ENCODE measurements at places on chromosomes 7 and 10.

DNA sequence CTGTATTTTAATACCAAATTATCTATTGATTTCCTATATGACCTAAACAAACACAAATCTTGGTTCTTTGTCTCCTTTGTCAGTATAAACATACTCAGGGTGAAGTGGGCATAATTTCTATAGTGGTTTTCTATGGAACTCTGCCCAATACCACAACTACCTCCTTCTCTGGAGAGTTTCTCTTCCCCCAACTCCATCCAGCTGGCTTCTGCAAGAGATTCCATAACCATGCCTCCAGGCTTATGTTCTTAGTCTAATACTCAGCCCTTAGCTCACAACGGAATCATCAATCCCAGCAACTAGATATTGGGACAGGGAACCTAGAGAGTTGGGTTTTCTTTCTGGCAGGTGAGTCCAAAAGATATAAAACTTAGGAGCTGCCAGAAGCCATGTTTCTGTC is 127.3 kb downstream of the TRIL start:
- no peak for DNase-seq

DNA sequence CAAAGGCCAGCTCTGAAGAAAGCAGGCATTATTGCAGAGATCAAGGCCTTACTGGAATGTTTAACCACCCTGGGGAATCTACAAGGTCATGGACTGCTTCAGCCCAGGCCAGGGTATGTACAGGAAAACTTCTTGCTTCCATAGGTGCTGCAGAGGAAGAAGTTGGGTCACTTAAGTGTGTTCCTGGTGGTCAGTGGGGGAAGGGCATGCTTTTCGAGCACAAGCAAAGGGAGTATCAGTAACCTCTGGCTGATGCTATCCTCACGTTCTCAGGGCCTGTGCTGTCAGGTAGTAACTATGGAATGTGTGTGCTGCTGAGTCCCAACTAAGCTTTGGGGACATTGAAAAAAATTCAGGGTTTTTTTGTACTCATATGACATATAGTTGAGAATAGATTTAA is 234.0 kb upstream of the SP4 start:
- DNase-seq = no peak

- no peak for DNase-seq
These were observed 442.0 kb downstream of the SORCS1 start for GRCh38 chr10:106722524-106722923.

DNA sequence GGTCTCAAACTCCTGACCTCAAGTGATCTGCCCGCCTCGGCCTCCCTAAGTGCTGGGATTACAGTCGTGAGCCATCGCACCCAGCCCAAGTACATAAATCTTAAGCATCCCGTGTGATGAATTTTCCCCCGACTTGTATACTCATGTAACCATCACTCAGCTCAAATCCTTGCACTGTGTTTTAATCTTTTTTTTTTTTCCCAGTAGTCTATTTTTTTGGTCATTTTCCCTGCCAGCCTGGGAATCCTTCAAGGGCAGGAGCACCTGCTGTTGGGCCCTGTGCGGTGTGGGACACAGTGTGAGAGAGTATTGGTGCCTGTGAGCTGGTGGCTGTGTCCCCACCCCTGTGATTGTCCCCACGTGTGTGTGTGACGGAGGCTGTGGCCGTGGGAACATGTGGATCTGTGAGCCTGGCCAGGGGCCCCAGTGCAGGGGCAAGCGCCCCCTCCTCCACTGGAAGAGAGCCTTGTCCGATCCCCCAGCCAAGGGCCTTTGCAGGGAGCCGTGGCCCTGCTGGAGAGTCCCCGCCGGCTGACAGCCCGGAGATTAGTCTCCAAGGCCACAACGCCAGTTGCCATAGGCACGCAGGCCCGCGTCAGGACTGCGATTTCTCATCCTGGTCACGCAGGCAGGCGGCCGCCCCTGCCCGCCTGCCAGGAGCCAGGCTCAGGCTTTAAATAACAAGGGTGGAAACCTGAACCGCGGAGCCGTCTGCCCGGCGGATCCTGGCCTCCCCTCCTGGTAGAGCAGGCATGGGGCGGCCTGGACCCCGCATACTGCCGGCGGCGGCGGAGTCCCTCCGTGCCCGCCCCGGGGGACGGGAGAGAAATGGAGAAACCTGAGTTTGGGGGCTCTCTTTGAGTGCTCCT is 26.5 kb downstream of the GTF2IRD1 start:
- no peak for DNase-seq

- no peak for DNase-seq
These were observed 2.0 kb downstream of the KAZALD1 start for GRCh38 chr10:101063548-101064414.

DNA sequence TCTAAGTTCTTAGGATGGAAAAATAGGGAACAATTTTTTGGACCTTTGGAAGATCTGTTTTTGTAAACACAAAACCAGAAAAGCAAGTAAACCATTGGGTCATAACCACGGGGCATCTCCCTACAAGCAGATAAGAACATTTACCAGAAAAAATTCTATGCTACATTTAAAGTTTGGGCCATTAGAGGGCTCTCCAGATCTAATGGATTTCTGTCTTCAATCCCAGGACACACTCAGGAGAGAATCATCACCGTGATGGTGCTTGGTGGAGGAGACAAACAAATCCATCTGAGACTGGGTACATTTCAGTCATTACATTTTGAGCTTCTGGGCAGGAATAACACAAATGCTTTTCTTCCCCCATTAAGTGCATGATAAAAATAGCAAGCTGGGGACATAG is 178.4 kb upstream of the TARP start:
- DNase-seq = no peak

- no peak for DNase-seq
These were observed 54.8 kb upstream of the ECHDC3 start for GRCh38 chr10:11687357-11687771.

DNA sequence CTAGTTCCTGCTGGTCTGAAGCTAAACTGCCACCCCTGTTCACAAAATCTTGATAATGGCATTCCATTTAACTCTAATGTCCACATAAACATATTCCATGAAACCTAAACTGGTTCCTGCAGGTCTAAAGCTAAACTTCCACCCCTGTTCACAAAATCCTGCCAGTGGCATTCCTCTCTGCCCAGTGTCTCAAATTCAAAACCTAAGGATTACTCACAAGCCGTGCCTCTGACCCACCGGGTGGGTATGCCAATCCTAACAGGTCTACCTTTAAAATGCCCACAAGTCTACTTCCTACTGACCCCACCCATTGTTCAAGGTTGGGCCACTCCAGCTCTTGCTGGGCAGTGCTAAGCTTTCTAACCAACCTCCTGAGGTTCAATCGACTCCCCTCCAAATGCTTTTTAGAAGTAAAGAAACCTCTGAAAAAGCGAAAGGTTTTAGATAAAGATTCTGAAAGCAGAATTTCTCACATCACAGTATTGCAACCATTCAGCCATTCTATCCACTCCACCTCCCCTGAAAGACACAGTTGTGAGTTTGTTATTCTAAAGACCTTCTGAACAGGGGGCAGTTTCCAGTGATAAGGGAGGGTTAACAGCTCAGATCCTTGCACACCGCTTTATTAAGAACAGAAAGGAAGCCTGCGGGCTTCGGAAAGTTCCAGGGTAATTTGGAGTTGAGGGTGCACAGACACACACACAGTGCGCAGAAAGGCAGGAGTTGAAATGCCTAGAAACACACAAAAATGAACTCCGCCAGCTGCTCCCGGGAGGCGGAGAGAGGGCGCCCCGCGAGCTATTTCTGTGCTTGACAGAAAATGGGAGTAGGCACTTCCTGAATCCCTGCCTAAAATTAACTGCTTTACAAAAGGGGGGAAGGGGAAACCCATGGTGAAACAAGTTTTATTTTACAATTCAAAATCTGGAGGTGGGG is 87.7 kb downstream of the TNS3 start:
- no peak for DNase-seq

DNA sequence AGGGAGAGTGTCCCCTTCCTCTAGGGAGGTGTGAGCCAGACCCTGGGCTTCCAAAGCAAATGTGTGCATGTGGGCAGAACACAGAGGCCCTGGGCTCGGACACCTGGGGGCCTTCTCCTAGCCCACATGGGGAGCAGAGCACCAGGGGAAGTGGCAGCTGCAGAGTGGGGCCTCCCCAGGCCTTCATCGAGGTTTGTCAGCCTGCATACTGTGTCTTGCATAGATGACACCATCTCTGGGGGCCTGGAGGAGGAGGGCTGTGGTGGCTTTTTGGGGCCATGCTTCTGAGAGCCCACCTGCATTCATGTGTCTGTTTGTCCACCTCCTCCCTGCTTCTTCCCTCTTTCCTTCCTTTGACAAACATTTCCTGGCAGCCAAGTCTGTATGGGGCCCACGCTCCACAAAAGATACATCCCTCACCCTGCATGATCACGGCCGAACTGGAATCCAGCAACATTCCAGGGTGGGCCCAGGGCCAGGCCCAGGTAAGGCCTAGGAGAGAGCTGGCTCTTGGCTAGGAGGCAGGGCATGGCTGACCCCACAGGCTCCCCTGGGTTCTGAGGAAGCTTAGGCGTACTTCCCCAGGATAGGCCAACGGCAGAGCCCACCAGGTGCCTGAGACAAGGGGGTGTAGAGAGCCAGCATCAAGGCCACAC is 79.2 kb downstream of the ZMIZ1 start:
- DNase-seq = no peak

GRCh38 chr10:44706745-44707144 is 204.4 kb upstream of the TMEM72 start:
- no peak for DNase-seq

GRCh38 chr7:90626013-90626412 is 29.9 kb downstream of the CDK14 start:
- no peak for DNase-seq

DNA sequence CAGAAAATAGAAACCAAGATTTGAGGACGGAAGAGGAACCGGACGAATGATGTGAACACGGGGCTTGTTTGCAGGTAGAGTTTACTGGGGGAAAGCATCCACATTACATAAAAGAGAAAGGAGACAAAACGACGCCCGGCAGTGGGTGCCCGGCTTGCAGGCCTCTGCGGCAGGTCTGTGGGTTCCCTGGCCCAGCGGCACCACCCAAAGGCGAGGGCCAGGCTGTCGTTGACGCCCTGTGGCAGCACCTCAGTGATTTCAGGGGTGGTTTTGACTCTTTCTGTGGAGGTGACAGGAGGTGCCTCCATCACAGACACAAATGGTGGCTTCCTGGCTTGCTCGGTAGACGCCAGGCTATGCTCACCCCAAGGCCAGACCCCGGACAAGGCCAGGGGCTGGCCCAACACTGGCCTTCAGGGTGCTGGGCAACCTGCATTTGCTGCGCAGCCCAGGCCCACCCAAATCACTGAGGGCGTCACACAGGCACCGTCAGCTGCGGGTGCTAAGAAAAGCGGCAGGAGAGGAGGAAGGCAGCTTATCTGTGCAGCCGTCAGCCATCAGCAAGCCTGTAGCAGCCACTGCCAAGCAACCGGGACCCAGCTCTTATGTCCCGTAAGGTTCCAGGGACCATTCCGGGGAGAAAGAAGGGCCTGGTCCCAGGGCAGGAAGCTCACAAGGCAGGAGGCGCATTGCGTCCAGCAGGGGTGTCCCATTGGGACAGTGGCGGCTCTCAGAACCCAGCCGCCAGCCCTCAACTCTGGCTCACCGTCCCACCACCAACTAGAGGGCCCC is 230.3 kb downstream of the PTPRN2 start:
- no peak for DNase-seq

DNA sequence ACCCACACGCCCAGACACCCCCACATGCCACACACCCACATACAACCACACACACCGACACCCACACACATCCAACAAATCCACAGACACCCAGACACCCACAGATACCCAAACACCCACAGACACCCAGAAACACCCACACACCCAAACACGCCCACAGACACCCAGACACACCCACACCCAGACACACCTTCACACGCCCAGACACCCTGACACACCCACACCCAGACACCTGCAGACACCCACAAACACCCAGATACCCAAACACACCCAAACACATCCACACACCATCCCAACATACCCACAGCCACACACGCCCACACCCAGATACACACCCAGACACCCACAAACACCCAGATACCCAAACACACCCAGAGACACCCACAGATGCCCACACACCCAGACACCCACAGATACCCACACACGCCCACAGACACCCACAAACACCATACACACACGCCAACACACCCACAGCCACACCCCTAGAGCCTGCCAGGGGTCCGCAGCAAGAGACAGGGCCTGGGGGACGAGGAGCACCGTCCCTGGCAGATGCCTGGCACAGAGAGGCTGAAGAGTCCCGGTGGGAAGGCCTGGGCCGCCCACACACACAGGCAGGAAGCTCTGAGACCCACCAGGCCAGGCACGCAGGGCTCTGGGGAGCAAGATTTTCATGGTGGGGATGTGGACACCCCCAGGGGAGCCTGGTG is 28.5 kb downstream of the CYP2W1 start:
- peak; percentile 62 for DNase-seq

Measured in CD4-positive, alpha-beta T cell treated with Interleukin-12 subunit alpha and Interleukin-12 subunit beta, for 1 hour (primary cell).